ENCODE measurements at places on chromosomes 6 and 20. TPM values are rescaled to one million over a fixed set of nuclear protein-coding genes. Genes with fewer than 3 reads are reported as not detected.

The SMPDL3A gene
- 4.9 TPM for total RNA-seq

The WTAP gene
- 45.3 TPM for total RNA-seq

The AKAP12 gene
- 27.7 TPM for total RNA-seq

The TPX2 gene
- total RNA-seq = 0.20 TPM

The TMEM14A gene
- total RNA-seq = 13.2 TPM

The CCND3 gene
- total RNA-seq = 129 TPM

DNA sequence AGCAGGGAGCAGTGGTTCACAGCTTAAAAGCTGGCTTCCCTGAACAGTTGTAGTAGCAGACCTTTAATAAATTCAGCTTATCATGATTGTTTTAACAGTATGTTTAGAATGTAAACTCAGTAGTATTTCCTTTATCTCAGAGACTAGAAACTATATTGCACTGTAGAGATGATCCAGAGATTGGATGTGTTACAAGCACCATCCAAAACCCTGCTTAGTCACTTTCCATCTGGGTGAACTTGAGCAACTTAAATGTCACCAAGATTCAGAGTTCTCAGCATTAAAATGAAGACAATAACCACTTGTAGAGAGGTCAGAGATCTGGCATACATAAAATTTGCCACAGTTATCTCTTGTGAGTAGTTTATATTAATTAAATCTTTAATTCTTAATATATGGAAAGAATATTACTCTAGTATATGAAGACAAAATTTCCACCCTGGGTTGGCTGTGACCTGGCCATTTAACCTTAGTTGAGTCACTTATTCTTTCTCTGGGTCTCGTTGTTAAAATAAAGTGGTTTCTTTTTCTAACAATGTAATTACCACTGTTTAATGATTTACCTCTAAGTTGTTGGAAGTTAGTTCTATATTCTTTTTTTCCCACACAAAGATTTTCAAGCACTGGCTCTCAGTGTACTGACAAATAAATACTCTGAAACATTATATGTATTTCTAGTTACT, 239.2 kb upstream of the FKBP1C start:
- DNase-seq = no peak

DNA sequence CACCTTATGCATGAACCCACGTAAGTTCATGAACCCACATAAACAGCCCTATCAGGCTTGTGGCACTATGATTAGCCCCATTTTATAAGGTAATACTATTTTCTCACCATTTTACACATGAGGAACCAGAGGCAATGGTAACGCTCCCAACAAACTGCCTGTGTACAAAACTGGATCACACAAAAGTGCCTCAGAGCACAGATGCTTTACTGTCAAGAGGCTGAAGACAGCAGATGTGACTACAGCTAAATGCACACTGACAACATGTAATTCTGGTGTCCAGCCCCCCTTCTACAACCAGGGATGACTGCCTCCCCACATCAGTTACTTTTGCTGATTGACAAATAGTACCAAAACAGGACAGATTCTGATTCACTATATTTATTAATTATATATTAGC, 69.6 kb downstream of the GMDS start:
- no peak for DNase-seq

Data from right atrium auricular region (tissue), 2 donors.